Effector memory CD8-positive, alpha-beta T cell (primary cell): ENCODE measurements at places on chromosomes 2 and 18.

DNA sequence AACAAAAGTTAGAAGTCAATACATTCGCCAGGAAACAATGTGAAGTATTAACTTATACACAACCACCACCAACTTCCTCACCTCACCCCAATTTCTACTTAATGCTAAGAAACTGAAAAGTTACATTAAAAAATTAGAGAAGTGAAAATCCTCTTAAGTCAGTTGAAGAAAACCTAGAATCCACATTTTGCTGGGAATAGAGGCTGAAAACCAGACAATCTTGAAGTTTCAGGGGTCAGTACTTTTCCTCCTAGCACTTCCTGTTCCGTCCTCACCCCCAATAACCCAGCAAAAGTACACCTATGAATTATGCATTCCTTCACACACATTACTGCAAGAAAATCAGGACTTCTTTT, 6.3 kb downstream of the YES1 start:
- DNase-seq, result no peak

DNA sequence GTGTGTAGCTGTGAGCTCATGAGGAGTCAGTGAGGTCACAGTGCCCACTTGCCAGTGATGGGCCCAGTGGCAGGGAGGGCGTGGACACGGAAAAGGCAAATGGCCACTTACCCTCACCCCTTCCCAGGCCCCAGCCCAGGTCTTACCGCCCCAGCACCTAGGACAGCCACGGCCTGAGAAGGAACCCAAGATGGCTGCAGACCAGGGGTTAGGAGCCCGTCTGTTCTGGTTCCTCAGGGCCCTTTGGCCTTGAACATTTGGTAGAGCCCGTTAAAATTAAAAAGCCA, 74.1 kb downstream of the EMX1 start:
- DNase-seq, result no peak

DNA sequence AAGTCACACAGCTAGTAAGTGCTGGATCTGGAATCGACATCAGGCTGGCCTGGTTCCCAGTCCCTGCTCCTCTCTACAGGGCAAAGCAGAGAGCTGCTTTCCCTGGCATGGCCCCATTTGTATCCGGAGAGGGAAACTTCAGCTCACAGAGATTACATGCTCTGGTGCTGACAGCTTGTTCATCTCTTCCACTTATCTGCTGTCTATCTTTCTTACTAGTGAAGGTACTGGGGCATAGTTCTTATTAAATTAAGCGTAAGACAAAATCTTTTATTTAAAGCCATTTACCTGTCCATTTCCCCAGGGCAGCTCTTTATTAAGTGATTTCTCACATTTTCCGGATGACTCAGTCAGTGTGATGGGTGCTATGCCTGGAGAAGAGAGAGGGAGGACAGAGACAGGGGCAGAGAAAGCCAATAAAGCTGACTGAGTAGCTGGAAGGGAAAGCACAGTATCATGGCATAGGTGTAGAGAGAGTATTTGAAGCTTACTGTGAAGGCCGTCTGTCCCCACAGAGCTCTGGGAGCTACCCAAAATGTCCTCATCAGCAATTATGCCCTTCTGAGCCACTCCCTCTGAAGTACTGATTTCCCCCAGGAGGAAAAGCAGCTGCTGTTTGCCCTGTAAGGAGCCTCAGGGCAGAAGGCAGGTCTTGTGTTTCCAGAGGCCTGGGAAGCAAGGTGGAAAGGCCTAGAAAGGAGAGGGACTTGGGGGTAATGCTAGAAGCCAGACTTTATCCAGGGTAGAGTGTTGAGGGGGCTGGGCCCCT, 44.1 kb upstream of the EPAS1 start:
- no peak for DNase-seq

DNA sequence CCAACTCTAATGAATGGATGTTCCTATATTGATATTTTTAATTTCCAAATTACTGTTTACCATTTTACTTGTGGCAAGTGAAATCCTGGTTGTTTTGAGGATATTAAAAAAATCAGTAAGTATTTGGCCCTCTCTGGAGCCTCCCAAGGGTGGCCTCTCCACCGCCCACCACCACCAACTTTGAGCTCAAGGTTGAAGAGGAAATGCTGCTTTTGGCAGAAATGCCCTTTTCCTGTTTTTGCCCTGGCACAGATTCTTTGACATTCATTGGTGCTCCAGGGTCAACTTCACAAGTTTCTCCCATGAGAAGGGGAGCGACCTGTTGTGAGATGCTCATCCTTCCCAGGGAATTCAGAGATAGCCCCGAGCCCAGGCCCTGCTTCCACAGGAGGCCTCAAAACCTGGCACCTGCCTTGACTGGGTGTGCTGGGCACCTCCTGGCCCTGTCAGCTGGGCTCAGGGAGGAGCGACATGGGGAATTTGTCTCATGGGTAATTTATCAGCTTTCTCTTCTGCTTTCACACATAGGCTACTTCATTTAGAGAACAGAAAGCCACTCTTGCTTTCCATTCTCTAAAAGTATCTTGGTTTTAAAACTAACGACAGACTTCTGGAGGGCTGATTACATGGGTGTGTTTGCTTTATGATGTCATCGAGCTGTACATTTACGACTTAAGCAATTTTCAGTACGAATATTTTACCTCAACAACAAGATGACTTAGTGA, 6.9 kb downstream of the CD8A start:
- DNase-seq, result no peak

- DNase-seq, result no peak
These were observed 185.3 kb downstream of the NYAP2 start for GRCh38 chr2:225584796-225585195.

DNA sequence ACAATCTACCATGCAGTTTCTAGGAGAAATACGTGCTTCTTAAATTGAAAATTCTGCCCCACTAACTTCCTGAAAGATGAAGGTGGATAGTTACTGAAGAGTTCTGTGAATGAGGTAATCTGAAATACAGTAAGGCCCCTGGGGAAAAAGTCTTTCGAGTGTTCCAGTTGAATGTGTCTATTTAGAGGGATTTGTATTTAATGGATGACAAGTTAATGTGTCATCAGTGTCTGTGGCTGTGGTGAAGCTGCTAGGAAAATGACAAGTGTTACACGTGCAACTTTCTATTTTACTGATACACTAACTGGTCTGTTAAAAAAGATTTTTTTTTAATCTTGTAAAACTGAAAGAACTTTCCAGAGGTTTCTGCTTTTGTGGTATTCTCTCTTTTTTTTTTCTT, 384.6 kb downstream of the STK39 start:
- DNase-seq, result no peak

DNA sequence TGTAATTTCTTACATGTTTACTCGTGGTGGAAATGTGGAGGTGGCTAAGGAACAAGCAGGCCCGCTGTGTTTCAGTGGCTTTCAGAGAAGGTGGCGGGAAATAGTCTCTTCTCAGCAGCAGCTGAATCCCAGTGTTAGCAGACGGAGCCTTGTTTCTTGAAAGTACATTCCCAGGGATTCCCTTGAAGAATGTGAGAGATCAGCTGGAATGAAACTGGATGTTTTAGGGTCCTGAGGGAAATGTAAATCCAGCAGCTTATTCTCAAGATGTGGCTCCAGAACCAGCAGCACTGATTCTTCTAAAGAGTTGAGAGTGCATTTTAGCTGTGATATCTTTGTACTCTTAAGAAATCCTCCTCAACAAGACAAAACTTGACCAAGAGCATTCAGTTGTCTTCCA, 59.1 kb downstream of the CDC42EP3 start:
- DNase-seq, result no peak

DNA sequence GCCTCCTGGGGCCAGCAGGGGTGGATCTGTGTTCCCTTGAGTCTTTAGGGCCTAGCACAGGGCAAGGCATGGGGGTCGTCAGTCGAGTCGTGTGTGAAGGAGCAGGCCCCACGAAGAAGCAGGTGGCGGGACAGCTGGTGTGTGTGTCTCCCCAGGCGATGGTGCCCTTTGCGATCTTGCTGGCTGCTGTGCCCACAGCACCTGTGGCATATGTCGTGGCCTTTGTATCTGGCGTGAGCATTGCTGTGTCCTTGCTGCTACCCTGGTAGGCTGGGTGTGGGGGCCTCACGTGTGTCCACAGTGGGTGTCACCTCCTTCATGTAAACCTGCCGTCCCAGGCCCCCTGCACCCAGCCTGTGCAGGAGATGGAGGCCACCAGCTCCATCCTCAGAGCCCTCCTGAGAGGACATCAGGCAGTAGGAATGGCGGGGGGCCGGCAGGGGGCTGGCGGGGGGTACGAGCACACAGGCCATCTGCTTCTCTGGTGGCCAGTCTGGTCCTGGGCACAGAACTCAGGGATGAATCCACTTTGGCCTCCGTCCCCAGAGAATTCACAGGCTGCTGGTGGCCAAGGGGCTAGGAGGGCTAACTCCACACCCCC, 13.2 kb downstream of the MFSD2B start:
- no peak for DNase-seq

- DNase-seq, result no peak
These were observed at the start of gene NCKAP5 for GRCh38 chr2:133568172-133568571. NCKAP5 (minus strand) TSS chr2:133568463; CDS start chr2:133517526, 50,937 bp downstream.

DNA sequence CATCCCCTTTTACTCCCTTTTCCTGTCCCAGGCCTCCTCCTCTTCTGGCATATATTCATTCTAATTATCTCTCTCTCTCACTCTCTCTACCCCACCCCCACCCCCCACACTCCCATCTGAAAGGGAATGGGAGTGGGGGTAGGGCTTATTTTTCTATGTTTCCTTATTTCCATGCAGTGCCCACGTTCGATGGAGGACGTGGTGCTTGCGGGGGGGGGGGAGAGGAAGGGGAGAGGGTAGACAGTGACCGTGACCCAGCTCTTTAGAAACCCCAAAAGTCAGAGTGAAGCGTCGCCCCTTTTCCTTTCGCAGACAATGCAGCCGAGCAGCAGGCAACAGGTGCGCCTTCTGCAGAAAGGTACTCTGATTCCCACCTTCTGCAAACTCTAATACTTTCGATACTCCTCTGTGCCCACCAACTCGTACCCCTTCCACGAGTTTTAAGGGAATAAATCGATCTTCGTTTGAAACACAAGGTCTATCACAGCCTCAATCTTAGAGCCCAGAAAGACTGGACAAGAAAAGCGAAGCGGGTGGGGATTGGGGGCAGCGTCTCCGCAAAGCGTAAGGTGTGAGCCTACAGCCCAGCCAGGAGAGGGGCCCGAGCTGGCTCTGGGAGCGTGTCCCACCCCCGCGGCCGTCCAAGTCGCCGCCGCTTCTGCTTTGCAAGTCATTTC, 891 bp upstream of the NR4A2 start:
- DNase-seq, result peak; percentile 38

DNA sequence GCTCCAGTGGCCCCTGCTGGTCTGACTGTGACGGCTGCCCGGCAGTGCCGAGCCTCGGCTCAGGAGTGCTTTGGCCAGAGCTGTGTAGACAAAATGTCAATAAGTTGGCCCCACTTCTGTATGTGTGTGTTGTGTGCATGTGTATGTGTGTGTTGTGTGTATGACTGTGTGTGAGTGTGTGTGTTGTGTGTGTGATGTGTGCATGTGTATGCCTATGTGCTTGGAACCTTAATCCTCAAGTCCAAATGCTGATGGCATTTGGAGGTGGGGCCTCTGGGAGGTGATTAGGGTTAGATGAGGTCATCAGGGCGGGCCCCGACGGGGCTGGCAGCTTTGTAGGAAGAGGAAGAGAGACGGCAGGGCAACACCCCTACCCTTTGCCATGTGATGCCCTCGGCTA, 269.0 kb downstream of the DCDC2C start:
- no peak for DNase-seq

DNA sequence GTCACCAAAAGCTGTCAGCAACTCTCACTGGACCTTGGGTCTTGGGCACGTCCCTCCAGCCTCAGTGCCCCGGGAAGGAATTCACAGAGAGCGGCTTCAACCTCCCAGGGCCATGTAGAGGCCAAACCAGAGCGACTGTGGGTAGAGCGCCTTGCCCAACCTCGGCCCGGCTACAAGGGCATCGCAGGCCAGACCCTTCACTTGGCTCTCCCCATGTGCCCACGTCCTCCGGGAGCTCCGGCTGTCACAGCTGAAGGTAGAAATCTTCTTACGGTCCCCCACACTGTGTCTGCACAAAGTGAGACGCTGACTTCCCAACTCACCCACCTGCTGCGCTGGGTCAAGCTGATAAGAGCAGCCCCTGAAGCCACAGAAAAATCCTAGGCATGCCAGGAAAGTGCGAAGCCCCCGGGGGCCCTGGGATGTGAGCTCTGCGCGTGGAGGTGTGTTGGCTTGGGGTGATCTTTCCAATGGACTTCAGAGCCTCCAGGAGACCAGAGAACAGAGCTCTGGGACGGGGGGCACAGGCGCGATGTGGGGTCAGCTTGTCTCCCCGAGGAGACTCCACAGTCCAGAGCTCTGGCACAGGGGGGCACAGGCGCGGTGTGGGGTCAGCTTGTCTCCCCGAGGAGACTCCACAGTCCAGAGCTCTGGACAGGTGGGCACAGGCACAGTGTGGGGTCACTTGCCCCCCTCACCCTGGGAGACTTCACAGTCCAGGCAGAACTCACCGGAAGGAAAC, 105.5 kb downstream of the RTP5 start:
- no peak for DNase-seq

- no peak for DNase-seq
These were observed 149.2 kb downstream of the FAM210A start for GRCh38 chr18:13577091-13577697.

DNA sequence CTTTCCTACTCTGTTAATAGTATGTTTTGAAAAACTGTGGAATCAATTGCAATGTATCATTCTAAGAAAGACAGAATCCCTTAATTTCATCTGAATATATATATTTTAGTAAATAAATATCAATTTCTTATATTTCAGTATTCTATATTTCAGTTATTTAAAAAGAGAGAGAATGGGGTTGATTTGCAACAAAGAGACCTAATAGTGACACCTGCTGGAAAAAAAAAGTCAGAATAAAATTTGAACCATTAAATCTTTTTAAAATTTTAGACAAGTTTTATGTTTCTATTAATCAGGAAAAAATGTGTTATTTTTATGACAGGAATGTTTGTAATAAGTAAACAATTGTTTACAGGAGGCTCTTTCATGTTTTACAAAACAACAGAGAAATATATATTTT, 20.7 kb upstream of the CCNT2 start:
- no peak for DNase-seq

- no peak for DNase-seq
These were observed 11.0 kb upstream of the PTPN2 start for GRCh38 chr18:12895014-12895413.

DNA sequence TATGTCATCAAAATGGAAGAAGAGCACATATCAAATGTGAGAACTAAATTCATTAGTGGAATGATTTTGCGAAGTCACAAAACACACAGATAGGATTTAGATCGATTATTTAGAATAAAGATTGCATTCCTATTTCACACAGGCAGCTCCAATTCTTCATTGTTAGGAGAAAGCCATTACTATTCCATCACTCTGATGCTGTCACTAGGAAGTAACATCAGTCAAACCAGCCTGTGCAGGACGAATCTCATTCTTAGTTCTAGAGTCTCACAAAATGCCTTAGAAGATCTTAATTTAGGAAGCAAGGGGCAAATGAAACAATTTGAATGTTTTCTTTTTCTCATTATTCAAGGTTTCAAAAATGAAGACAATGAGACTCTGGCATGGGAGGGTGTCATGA, 44.0 kb upstream of the SPP2 start:
- DNase-seq, result no peak

DNA sequence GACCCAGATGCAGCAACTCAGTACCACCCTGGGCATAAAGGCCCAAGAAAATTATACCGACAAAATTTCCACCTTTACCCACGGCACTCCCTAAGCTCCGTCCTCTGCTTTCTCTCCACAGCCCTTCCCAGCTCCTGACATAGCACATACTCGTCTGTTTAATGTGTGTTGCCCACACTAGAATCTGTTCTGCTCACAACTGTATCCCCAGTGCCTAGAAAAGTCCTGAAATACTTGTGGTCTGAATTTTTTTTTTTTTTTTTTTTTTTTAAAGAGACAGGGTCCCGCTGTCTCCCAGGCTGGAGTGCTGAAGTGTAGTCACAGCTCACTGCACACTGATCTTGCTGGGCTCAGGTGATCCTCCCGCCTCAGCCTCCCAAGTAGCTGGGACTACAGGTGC, 62.3 kb downstream of the ADCY3 start:
- DNase-seq, result no peak
